ENCODE measurements at places on chromosomes 5 and 9.

DNA sequence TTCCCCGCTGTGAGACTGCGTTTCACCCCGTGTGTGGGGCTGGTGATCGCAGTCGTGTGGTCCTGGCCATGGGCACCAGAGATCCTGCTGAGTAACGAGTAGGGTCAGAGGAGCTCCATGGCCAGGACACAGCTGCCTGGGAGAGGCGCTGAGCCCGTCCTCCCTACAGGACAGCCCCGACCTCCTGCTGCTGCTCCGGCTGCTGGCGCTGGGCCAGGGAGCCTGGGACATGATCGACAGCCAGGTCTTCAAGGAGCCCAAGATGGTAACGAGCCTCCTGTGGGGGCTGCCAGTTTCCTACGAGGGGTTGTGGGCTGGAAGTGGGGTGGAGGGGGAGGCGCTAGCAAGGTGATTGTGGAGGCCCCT lies 11.0 kb downstream of the NELFB start:
- no peak for DNase-seq

GRCh38 chr9:133357656-133358055 lies 1.3 kb downstream of the SURF2 start:
- no peak for DNase-seq

GRCh38 chr5:87539839-87540238 lies 127.1 kb upstream of the CCNH start:
- no peak for DNase-seq

DNA sequence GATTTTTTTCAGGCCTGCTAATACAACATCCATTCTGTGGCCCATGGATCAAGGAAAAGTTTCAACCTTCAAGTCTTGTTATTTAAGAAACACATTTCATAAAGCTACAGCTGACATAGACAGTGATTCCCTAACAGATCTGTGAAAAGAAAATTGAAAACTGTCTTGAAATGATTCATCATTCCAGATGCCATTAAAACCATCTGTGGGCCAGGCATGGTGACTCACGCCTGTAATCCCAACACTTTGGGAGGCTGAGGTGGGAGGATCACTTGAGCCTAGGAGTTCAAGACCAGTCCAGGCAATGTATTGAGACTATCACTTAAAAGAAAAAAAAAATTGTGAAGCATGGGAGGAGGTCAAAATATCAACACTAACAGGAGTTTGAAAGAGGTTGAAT lies 6.0 kb downstream of the RAPGEF6 start:
- no peak for DNase-seq

DNA sequence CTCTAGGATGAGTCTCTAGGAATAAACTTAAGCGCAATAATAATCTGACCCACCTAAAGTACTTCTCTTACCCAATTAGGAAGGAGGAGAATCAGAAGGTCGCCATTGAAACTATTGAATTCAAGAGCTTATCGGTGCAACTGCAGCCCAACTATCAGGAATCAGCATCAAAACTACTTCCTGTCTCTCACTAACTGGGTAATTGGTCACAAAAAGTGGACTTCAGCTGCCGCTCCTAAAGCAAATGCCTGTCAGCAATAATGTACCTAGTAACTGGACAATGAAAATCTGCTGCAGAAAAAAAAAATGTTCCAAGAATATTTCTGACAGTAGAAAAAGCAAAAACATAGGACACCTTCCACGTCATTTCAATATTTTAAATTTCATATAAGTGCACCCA lies 3.3 kb downstream of the OR1L8 start:
- DNase-seq, result no peak

DNA sequence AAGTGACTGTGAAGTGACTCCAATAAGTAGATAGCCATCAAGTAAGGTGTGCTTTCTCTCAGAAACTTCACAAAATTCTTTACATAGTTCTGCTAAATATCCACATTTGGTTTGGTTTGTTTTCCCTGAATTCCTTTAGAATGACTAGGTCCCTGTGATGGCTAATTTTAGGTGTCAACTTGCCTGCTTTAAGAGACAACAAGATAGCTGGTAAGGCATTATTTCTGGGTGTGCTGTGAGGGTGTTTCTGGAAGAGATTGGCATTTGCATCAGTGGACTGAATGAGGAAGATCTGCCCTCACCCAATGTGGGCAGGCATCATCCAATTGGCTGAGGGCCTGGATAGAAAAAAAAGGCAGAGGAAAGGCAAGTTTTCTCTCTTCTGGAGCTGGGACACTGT lies 8.3 kb upstream of the PTBP3 start:
- DNase-seq, result no peak

- DNase-seq, result no peak
Observed at GRCh38 chr9:106283769-106284168, 579.2 kb upstream of the ZNF462 start.

GRCh38 chr5:92687821-92688722 lies 892.9 kb downstream of the NR2F1-AS1 start:
- DNase-seq, result no peak

- no peak for DNase-seq
Observed at GRCh38 chr9:135281791-135282737, 194.6 kb downstream of the OLFM1 start.

GRCh38 chr9:93525476-93525875 lies 50.9 kb upstream of the PHF2 start:
- no peak for DNase-seq

GRCh38 chr5:127838661-127839060 lies 135.5 kb downstream of the CCDC192 start:
- no peak for DNase-seq

DNA sequence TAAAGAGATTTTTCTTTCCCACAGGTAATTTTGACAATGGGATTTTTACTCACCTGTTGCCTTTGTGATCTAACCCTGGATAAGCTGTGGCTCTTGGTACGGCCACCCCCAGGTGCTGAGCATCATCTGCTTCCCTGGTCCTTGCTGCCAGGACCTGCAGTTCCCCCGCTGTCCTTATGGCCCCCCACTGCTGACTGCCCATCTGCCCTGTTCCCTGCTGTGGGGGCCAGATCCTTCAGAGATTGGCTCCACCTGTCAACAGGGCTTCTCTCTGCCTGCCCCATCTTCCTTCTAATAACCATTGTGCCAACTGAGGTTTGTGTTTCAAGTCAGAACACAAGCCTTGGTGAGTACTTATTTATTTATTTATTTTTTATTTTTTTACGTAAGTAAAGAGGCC lies 183.3 kb downstream of the MAPKAP1 start:
- DNase-seq, result no peak
